ENCODE measurements at places on chromosomes 1 and 21. TPM values are rescaled to one million over a fixed set of nuclear protein-coding genes. Genes with fewer than 3 reads are reported as not detected.

DNA sequence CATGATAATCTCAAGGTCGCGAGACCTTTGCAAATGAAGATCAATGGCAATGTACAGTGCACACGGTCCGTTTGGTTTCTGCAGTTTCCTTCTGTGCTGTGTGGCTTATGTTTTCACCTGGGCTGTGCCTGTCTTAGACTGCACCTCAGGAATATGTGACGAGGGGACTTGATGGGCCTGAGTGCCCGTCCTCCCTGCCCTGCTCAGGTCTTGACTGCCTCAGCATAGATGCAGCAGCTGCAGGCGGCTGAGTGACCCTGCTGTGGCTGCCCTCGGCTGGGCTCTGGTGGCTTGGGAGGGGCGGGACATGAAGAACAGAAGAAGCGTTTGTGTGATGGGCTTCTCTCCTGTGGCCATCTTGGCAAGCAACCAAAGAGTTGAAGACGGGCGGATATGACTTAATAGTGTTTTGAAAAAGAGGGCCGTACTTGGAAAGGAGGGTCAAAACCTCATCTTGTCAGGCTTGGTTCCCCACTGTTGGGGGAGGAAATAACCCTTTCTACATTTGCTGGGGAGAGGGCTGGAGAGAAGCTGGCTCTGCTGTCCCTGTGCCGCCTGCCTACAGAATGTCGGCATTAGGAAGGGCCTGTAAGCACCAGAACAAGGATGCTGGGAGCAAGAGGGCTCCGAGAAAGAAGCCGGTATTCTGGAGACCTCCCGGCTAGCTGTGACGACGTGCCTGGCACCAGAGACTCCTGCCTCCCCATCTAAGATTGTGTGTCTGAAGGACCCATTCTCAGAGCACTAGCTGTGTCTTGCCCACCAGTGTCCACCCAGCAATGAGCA lies 7.1 kb downstream of the MYBPHL start:
- peak; percentile 51 for DNase-seq

DNA sequence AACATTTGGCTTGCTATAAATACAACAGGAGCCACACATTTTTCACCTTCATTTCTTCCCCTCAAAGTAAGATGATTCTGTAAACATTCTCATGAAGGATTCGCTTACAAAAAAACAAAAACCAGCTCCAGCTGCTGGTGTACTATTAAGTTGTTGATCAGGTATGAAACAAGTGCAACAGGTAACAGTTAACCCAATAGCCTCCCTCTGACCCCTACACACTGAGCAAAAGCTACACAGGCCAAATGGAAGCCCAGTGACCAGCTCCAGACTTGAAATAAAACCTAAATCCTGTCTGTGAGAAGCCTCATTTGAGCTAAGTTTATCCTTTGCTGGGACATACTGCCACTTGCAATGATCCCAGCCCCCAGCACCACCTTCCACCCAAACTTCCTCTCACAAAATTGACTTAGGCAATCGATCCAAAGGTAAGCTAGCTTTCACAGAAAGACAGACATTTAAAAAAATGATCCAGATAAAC lies 991 bp downstream of the TIAM1 start:
- no peak for DNase-seq

- no peak for DNase-seq
Observed at GRCh38 chr1:91605566-91605965, 104.9 kb downstream of the CDC7 start.

- DNase-seq: no peak
Observed at GRCh38 chr21:36126621-36127110, 8.2 kb upstream of the CBR3 start.

KCNJ10 gene
- polyA plus RNA-seq: 0.89 TPM

DNA sequence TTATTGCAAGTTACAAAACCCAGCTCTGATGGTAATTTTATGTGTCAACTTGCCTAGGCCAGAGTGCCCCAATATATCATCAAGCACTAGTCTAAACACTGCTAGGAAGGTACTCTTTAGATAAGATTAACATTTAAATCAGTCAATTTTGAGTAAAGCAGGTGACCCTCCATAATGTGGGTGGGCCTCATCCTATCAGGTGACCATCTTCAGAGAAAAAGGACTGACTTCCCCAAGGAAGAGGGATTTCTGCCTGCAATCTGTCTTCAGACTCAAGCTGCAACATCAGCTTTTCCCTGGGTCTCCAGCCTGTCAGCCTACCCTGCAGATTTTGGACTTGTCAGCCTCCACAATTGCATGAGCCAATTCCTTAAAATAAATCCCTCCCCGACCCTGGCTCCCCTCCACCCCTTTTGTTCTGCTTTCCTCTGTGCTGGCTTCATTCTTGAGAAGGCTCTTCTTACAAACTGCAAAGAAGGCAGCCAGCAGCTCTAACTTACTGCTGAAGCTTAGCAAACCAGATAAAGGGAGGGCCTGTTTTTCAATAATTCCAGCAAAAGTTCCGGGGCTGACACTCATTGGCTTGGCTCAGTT lies 56.4 kb upstream of the RUNX3 start:
- DNase-seq: peak; percentile 87

CFHR2 gene
- not detected for polyA plus RNA-seq

ADGRL2 gene
- polyA plus RNA-seq: 74.9 TPM

DNA sequence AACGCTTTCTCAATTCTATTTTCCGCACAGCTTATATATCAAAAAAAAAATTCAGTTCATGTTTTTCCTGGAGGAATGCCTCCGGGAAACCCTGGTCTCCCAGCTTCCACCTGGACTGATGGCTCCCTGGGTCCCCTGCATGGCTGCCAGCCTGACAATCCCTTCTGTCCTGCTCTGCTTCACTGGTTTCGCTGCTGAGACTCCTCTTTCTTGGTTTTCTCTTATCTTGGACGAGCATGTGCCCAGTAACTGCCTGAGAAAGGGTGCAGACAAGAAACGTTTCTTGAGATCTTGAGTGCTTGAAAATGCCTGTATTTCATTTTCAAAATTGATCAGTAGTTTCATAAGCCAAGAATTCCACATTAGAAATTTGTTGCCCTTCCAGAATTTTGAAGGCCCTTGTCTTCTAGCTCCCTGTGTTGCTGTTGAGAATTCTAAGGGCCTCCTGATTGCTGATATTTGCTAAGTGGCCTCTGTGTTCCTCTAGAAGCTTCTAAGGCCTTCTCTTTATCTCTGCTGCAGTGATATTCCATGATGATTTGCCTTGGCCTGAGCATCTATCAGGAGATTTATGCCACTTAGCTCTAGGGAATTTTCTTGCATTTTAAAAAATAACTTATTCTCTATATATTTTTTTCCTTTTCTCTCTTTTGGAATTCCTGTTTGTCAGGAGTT lies 44.7 kb downstream of the ETS2 start:
- DNase-seq: no peak

GRCh38 chr1:180287988-180288705 lies 58.1 kb downstream of the LHX4 start:
- DNase-seq: no peak

TNFSF4 gene
- 1.5 TPM for polyA plus RNA-seq

DNA sequence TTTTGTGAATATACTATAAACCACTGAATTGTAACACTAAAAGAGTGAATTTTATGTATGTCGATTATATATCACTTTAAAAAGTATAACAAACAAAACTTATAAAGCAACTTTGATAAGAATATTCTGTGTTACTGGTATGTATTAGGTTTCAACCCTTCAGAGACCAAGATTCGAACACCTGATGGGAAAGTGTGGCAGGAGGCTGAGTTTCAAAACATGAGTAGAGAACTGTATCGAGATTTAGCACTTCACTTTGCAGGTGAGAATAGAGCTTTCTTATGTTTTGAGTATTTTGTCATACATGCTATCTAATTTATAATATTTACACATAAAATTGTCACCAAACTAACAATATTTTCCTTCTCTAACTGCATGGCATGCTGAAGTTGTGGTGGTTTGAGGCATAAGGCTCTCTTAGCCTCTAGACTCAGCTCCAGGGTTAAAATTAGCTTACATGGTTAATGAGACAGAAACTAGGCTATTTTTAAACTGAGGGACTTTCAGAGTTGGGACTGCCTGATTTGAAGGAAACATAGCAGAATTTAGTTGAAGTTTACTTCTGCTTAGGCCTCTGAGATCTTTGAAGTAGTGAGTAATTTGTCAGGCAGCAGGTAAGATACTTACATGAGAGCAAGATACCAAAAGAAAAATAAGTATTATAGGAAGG lies 48.6 kb downstream of the CEP350 start:
- DNase-seq: no peak

GRCh38 chr21:43331962-43332828 lies 94.7 kb downstream of the SIK1 start:
- DNase-seq: peak; percentile 78

MED8 gene
- polyA plus RNA-seq: 27.6 TPM

GRCh38 chr1:174818951-174819350 lies 180.8 kb upstream of the CACYBP start:
- no peak for DNase-seq

SEMA4A gene
- 5.8 TPM for polyA plus RNA-seq

GBP5 gene
- polyA plus RNA-seq: 0.67 TPM

DNA sequence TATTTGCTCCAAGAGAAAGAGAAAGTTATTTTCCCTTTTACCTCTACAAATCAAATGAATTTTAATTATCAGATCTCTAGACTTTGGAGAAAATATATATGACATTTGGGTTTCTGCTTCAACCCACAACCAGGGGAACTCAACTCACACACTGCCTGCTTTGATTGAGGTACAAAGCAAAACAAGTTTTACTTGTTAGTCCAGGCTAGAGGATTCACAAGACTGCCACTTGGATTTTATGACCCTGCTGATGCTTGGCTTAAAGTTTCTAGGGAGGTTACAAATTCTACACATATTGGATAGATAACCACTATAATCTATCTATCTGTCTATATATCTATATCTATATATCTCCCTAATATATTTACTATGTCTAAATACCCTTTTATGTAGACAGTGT lies 467.3 kb upstream of the RGS18 start:
- no peak for DNase-seq

HAPLN2 gene
- 0.29 TPM for polyA plus RNA-seq

GRCh38 chr1:40711465-40712404 lies 20.2 kb downstream of the NFYC start:
- DNase-seq: no peak

DNA sequence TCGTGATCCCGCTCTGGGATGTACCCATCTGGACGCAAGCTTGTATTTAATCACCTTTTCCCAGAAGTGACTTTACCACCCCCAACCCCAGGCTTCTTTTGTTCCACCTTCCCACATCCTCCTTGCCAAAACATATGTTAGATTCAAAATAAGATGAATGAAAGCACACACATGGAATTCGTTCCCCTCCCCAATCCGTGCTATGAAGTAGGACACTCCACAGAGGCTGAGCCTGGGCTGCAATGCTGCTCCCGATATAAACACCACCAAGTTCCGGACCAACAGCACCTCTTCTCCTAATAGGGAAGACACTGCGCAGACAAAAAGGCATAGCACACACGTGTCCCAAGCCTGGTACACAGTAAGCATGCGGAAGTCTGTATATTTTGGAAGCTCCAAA lies 86.1 kb downstream of the CLSTN1 start:
- no peak for DNase-seq

- no peak for DNase-seq
Observed at GRCh38 chr1:225930566-225930965, 6.5 kb upstream of the PYCR2 start.

FCRL2 gene
- not detected for polyA plus RNA-seq

- no peak for DNase-seq
Observed at GRCh38 chr1:166933140-166933539, 42.2 kb downstream of the ILDR2 start.

DNA sequence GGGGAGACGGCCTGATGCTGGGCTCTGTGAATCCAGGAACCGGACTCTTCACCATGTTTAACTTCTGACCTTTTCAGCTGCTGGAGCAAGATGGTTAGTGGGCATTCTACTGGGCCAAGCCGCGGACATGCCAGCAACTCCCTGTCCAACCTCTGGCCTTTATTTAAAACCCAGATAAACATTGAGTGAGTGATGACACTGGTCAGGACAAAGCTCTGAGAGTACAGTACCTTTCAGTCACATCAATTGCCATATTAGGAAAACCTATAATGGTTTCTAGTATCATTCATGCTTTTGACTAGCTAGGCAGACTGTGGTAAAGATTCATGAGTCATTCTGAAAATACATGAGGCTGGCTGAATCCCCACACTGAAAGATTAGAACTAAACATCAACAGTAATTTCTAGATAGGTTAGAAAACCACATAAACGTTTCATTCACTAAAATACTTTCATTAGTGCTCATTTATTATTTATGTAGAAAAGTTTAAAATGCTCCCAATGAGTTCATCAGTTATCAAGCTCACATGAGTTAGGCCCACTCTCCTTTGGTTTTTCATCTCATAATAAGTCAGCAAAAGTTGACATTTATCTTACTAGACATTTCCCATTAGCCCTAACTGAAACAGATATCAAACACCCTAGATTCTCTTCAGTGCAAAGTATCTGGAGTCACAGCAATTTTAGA lies 7.1 kb upstream of the ACTA1 start:
- no peak for DNase-seq

DNA sequence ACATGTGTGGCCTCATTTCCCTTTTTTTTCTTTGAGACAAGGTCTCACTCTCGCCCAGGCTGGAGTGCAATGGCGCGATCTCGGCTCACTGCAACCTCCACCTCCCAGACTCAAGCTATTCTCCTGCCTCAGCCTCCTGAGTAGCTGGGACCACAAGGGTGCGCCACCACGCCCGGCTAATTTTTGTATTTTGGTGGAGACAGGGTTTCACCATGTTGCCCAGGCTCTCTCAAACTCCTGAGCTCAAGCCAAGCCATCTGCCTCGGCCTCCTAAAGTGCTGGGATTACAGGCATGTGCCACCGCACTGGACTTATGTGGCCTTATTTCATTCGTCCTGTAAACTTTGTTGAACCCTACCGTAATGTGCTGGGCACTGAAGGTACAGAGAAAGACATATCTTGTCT lies 569 bp upstream of the WARS2 start:
- peak; percentile 9 for DNase-seq
